Right forelimb (tissue), 1 donor: ENCODE measurements at places on chromosomes 2 and 18.

- DNase-seq: peak; percentile 49
These were observed 48.2 kb upstream of the SLC14A2 start for GRCh38 chr18:45567123-45567522.

DNA sequence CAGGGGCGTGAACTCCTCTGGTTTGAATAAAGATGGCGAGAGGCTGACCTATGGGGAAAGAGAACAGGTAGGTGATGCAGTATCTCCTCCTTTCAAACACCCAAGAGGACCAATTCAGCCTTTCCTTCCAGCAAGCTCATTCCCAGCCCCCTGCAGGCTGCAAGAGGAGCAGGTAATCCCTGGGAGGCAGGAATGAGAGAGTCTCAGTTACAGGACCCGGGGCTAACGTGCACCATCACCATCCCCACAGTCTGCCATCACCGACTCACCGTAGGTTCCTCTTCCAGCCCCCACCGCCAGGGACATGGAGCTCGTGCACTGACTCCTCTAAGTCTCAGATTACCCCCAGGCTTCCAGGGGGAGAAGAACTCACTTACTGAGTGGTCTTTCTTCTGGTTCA is 26.7 kb downstream of the XDH start:
- DNase-seq: no peak

DNA sequence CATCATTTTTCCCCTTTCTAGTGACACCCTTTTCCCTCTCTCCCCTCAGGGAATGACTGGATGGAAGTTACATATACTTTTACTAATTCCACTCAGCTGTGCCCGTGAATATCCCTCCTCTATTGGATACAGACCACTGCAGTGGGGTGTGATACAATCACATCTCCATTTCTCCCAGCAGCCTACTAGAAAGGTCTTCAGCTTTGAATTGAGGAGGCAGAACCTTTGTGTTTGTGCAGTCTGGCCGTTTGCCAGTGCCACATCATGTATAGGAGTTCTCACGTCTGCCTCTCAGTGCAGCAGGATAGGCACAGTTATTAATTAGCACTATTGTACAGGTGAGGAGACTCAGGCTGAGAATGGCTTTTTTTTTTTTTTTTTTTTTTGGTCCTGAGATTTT is 16.4 kb downstream of the TNFRSF11A start:
- DNase-seq: no peak

DNA sequence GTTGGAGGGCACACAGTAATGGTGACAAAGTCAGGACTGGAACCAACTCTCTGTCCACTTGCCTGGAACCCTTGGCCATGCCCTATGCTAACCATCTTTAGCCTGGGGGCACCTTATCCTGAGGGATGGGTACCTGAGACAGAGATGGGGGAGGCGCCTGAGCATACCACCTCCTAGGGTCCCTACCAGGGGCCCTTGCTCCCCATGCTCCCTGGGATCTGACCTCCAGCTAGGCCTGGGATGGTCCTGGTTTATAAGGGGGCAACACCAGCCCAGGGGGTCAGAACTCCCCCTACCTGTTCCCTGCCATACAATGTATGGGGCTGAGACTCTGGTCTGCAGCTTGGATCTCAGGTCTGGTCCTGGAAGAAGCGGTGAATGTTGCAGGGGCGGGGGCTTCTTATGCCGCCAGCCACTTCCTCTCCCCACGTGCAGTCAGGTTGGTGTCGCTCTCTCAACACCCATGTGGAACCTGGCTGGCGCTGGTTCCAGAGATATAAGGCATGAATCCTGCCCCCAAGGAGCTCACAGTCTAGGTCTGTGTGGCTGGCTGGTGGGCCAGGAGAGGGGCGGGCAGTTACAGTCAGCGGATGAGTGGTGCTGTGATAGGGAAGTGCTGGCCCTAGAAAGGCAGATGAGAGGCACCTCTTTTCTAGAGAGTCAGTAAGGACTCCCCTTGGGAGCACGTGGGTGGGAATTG is 3.8 kb upstream of the TOGARAM2 start:
- DNase-seq: no peak
